ENCODE measurements at places on chromosomes 13 and 19.
A peak's percentile ranks its signal among the peaks of the same experiment; 100 is the strongest.

DNA sequence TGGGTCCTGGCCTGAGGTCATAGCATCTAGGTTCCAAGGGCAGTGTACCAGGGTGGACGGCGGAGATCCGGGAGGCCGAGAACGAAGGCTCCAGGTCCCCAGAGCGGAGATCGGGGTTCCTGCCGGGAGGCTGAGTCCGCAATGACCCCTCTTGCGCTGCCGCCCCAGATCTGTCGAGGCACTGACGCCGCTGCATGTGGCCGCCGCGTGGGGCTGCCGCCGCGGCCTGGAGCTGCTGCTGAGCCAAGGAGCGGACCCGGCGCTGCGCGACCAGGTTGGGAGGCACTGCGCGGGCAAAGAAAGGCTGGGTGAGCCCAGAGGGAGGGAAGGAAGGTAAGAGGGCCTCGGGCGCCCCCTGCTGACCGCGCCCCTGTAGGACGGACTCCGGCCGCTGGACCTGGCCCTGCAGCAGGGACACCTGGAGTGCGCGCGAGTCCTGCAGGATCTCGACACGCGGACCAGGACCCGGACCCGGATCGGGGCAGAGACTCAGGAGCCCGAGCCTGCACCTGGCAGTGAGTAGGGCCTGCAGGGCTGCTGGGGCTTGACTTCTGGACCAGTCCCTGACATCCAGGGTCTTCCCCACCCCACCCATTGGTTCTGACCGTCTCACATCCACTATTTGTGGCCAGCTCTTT, 906 bp downstream of the ANKLE1 start:
- peak; percentile 89 for DNase-seq

GRCh38 chr19:12974301-12975220, 5.2 kb downstream of the DAND5 start:
- DNase-seq: no peak

- no peak for DNase-seq
Observed at GRCh38 chr19:48670699-48671445, 1.9 kb downstream of the NTN5 start.

DNA sequence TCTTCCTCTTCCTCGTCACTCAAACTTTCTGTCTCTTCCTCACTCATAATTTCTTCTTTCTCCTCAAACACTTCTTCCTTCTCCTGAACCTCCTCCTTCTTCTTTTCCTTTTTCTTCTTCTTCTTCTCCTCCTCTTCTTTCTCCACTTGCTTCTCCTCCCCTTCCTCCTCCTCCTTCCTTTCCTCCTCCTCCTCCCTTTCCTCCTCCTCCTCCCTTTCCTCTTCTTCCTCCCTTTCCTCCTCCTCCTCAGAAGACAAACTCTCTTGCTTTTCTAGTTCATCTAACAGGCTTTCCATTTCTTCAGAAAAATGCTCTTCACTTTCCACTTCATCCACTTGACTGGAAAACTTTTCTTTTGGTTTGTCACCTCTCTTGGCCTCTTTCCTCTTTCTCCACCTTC, 19.8 kb downstream of the WDR87 start:
- no peak for DNase-seq

GRCh38 chr13:67143544-67144115, 86.5 kb downstream of the PCDH9 start:
- peak; percentile 42 for DNase-seq

- DNase-seq: no peak
Observed at GRCh38 chr13:40508127-40508526, 158.3 kb downstream of the FOXO1 start.

DNA sequence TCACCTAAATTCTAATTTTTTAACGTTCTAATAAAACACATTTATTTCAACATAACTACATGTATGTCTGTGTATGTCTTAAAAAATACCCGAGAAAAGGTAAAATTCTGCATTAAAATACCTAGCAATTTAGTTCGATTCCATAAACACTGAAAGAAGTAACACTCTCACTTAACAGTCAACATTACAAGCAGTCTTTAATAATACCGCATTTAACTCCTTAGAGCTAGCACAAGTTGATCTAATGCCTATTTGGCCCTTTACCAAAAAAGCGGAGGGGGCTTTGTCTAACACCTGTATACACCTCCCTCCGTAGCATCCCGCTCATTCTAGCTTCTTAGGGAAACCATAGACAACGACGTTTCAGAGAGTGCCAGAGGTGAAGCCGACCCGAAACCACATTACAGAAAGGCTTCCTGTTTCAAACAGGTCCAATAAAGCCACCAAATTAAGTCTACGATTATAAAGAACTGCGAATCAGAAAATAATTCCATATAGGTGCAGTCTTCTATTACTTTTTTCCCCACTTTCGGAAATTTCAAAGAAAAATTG, 1.2 kb downstream of the SPART start:
- DNase-seq: peak; percentile 39

GRCh38 chr19:49398001-49398615, 10.1 kb downstream of the KASH5 start:
- DNase-seq: no peak

GRCh38 chr19:28504139-28504538, 708.8 kb downstream of the UQCRFS1 start:
- DNase-seq: no peak

DNA sequence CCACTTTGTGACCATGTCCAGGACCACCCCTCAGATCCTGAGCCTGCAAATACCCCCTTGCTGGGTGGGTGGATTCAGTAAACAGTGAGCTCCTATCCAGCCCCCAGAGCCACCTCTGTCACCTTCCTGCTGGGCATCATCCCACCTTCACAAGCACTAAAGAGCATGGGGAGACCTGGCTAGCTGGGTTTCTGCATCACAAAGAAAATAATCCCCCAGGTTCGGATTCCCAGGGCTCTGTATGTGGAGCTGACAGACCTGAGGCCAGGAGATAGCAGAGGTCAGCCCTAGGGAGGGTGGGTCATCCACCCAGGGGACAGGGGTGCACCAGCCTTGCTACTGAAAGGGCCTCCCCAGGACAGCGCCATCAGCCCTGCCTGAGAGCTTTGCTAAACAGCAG, 7.7 kb upstream of the CEACAM7 start:
- no peak for DNase-seq

DNA sequence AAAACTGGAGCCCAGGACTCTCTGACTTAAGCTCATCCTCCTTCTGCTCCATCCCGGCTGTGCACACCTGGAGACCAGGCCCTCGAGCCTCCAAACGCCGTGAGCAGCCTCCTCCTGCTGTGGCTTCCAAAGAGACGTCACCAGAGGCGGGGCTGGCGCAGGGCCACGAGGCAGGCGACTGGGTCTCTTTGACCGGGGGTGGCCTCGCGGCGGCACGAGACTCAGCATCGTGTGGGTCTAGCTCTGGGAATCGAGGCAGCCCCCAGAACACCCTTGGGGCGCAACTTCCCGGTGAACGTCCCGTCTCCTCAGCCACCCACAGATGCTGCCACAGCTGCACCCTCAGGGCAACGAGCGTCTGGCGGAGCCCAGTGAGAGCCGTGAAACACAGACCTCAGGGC, 22.8 kb downstream of the RASA3 start:
- DNase-seq: no peak

GRCh38 chr19:49469828-49470614, 4.0 kb upstream of the FLT3LG start:
- no peak for DNase-seq

GRCh38 chr19:30102666-30103065, 160.6 kb downstream of the URI1 start:
- DNase-seq: no peak

GRCh38 chr13:75480671-75481175, 1.2 kb downstream of the TBC1D4 start:
- peak; percentile 57 for DNase-seq

DNA sequence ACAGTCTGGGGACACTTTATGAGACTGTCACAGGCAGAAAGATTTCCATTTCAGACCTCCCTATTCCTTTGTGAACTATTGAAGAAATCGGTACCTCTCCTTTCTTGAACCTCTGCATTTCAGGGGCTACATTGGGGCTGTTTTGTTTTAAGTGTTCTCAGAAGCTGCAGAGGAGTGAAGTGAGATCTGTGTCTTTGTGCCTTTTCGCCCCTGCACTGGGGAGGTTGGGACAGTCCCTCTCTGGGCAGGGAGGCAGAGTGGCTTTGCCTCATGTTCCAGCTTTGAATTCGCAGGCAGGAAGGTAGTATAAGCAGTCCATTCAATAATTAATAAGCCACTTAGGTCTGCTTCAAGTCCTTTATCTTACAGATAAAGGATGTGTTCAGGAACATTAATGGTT, 9.5 kb upstream of the AMER2 start:
- DNase-seq: no peak

- no peak for DNase-seq
Observed at GRCh38 chr13:40994581-40995230, 24.4 kb downstream of the ELF1 start.

- peak; percentile 48 for DNase-seq
Observed at GRCh38 chr13:40275636-40276035, 390.8 kb downstream of the FOXO1 start.

GRCh38 chr13:75717525-75717924, 81.4 kb downstream of the LMO7 start:
- no peak for DNase-seq

DNA sequence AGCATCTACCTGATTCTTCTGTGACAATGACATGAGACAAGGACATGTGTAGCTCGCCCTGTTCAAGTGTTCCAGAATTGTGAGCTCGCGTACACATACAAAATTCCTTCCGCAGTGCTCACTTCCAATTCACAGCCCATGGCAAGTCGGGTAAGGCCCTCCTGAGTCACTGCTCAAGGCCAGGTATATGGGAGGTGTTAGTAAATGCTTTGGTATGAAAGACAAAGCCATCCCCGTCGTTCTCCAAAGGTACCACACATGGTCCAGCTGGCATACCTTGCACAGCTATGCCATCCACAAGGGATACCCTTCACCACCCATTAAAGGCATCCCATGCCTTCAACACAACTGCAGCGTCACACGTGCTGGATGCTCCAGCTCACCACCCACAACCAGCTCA, 4.4 kb upstream of the ELL start:
- DNase-seq: peak; percentile 31

DNA sequence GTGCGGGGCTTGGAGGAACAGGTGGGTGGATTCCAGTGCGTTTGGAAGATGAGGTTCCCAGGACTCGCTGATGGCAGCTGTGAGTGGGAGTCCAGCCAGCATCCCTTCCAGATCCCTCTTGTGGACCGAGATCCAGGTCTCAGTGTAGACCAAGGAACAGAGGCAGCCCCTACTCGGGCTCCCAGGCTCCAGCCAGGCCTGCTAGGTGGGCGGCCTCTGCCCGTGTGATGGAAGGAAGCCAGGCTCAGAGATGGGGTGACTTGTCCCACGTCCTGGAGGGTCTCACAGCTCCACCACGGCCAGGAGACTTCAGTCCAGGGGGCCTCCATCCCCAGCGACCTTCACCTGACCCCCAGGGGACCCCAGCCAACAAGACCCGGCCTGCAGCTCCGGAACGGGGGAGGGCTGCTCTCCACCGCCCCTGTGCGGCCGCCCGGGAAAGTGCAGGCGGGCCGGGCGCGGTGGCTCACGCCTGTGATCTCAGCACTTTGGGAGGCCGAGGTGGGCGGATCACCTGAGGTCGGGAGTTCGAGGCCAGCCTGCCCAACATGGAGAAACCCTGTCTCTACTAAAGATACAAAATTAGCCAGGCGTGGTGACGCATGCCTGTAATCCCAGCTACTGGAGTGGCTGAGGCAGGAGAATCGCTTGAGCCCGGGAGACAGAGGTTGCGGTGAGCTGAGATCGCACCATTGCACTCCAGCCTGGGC, 729 bp upstream of the MADCAM1 start:
- DNase-seq: peak; percentile 69

DNA sequence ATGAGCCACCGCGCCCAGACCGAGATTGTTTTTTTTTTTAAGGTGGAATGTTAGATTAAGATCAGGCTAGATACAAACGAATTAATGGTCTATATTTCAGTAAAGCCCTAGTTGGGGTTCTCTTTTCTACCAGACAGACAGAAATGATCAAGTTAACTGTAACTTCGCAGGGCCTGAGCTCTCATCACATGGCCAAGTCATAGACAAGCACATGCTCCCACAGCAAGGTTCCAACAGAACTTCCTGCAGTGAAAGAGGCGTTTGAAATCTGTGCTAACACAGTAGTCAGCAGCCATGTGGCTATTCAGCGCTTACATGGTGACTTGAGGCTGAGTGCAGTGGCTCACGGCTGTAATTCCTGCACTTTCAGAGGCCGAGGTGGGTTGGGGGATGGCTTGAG, 34.7 kb upstream of the SEMA6B start:
- no peak for DNase-seq

DNA sequence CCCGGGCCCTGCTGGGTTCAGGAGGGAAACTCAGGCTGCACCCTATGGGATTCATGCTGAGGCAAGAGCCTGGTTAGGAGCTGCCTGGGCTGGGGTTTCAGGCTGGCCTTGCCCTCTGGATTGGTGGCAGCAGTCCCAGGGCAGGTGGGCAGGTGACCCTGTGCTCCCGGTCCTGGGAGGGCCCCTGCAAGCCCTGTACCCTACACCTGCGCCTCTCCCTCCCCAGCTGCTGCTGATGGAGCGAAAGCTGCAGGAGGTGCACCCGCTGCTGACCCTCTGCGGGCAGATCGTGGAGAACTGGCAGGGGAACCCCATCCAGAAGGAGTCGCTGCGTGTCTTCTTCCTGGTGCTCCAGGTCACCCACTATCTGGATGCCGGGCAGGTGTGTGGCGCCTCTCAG, 20.4 kb downstream of the MAU2 start:
- DNase-seq: no peak

DNA sequence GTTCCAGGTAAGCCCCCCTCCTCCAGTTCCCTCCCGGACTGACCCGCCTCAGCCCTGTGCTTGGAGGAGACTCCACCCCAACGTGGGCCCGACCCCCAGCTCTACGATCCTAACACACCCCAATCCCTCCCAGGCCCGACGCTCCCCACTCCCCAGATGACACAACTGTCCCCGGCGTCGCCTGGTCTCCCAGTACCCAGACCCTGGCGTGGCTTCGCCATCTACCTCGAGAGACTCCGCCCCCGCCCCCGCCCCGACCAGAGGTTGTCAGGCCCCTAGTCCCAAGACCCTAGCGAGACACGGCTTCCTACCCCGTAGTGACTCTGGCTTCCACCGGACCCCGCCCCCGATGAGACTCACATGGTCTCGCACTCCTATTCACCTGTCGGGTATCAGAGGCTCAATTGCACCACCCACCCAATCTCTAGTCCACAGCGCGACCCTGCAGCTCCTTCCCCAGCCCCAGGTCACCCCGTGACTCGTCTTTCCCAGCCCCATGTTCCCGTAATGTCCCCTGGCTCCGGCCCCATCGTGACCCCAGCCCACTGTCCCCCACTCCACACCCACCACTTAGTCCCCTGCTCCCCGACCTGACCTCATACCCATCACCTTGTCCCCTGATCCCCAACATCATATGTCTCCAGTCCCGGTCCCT, 2.9 kb downstream of the CD37 start:
- no peak for DNase-seq

- no peak for DNase-seq
Observed at GRCh38 chr19:55188625-55189024, 8.5 kb upstream of the SYT5 start.

Measured in ELR (cell line).